ENCODE measurements at places on chromosomes 1 and 21.

- no peak for DNase-seq
Measured at GRCh38 chr1:6109688-6110087, 64.0 kb downstream of the KCNAB2 start.

DNA sequence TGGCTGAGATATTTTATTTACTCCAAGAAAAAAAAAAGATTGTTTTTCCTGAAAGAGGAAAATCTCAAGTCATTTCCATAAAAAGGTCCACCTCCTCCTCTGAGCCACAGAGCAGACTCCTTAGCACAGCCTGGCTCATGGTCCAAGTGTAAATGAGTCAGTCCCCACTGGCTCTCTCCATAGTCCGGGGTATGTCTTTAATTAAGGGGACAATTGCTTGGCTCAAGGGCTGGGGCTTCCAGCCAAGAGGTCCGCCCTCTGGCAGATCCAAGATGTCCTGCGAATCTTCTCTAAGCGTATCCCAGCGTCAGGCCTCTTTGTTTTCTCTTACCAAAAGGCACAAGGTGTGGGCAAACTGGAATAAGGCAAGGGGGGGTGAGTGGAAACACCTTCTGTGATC, 33.3 kb downstream of the FOXD2 start:
- no peak for DNase-seq

- no peak for DNase-seq
Measured at GRCh38 chr1:178625695-178626094, 99.3 kb upstream of the RALGPS2 start.

DNA sequence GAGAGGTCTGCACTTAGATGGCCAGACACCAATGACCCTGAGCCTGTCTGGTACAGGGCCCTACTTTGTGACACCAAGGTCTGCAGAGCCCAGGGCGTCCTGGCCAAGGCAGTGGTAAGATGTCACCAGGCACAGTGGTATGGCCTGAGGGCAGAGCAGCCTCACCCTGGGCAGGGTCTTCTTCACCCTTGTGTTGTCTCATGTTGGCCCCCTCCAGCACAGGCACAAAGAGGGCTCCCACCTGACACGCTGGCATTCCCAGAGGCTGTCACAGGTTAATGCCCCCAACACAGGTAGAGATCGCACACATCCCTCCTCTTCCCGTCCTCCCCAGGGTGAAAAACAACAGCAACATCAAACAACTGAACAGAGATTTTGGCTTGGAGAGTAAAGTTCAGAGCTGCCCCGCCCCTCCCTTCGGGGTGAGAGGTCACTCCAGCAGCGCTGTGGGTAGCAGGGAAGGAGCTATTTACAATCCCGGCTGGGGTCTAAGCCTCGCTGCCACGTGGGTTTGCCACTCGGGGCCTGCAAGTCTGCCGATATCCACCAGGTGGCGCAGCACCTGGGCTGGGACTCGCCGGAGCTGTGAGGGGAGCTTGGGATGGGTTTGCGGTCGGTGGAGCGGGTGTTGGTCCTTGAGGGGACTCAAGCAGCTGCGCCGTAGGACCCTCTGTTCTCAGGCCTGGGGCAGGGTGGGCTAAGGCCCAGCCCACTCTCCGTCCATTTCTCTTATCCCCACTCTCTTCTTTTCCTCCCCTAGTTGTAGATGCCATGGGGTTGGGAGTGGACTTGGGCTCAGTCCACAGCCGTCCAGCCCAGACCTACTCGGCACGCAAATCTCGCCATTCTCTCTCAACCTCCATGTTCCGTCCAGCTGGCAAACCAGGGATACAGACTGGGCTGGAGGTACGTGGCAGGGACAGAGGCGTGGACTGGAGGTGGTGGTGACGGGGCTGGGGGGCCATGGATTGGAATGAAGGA, 12.7 kb downstream of the EFNA3 start:
- DNase-seq = no peak

GRCh38 chr1:180181048-180181447, 26.4 kb downstream of the QSOX1 start:
- DNase-seq = no peak

- DNase-seq = no peak
Measured at GRCh38 chr1:3393024-3393986, 61.2 kb upstream of the ARHGEF16 start.
